ENCODE measurements at places on chromosomes 11 and 22.

GRCh38 chr11:115406404-115406803 is 97.8 kb downstream of the CADM1 start:
- DNase-seq: no peak

GRCh38 chr22:43408009-43408408 is 3.8 kb upstream of the MPPED1 start:
- no peak for DNase-seq

DNA sequence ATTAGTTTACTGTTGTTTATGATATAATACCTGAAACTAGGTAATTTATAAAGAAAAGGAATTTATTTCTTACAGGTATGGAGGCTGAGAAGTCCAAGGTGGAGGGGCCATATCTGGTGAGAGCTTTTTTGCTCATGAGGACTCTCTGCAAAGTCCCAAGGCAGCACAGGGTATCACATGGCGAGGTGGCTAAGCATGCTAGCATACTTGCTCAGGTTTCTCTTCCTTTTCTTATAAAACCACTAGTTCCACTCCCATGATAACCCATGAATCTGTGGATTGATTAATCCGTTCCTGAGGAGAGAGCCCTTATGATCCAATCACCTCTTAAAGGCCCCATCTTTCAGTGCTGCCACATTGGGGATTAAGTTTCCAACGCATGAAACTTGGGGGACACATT is 82.7 kb downstream of the PHF21A start:
- no peak for DNase-seq

- no peak for DNase-seq
Observed at GRCh38 chr11:57150454-57150917, 31.3 kb upstream of the LRRC55 start.

DNA sequence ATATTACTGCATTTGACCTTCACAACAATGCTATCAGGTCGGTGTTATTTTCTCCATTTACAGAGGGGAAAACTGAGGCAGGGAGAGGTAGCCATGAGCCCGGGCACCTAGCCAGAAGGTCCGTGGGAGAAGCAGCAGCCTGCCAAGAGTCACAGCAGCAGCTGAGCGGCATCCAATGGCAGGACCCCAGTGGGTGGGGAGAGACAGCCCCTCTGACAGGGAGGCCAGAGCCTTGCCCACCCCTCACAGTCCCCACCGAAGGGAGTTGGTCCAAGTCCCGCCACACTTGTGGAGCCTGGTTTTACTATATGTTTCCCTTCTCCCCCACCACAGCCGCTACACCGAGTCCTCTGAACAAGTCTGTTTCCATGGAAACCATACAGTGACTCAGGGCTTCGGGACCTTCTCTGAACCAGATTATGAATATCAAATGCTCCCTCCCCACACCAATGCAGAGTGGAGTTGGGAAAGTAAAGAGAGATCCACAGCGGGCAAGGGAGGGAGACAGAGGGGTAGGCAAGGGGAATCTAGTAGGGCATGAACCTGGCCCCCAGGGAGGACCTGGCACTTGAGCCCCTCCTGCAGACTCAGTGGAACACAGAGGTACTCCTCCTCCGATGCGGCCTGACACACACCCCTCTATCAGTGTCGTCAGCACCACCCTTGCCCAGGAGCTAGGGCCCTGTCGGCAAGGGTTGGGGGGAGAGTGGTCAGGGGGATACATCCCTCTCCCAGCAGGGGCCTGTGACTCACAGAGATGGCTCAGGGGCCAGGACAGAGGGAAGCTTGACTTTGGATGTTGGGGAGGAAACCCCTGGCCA is 2.5 kb downstream of the CHST1 start:
- no peak for DNase-seq

- no peak for DNase-seq
Observed at GRCh38 chr22:32706149-32706548, 95.4 kb upstream of the TIMP3 start.

DNA sequence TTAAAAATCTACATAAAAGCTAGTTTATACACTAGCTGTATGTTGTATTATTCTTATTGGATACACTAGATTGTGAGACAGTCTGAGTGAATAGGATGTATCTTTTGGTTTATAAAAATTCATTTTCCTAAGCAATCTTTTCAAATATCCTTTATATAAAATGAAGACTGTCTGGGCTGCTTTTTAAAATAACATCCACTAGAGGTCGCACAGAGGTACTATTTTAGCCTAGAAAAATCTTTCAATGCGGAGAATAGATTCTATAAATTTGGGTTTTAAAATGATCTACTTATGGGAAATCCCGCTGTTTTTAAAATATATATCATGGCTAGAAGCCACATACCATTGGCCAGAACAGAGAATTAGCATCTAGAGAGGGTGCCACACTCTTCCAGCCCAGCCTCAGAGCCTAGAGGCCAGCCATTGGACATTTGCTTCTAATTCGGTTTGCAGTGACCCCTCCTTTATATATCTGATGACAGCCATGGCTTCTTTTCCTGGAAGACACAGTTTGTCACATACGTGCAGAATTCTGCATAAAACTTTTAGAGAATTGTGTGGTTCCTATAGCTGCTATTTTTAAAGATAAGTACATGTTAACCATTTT is 7.3 kb downstream of the C11orf97 start:
- no peak for DNase-seq

DNA sequence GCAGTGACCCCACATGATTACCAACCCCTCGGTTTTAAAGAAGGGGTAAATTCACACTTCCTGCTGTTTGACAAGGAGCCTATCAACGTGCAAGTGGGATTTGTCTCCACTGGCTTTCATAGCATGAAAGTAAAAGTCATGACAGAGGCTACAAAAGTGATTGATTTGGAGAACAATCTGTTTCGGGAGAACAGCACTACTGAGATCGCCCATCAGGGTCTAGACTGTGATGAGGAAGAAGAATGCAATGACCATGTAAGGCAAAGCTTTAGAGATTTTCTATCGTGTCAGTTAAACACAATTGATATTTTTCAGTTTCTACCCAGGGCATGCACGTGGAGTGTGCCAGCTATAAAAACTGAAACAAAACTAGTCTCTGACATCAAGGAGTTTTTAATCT is 41.7 kb downstream of the HORMAD2 start:
- no peak for DNase-seq

DNA sequence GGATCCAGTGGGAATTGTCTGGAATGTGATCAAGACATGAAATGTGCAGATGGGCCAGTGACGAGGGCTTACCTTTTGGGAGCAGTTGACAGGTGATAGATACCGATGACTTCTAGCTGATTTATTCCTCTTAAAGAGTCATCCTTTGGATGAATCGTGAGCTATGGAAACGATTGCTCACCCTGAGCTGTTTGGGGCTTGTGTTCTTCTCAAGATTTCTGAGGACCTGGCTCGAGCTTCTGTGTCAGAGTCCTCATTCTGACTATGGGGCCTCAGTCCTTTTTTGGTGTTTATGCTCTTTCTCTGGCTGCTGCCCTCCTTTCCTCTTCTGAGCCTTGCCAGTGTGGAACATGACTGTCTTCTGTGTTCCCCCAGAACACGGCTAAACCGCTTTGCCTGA is 11.9 kb upstream of the AMPD3 start:
- no peak for DNase-seq

DNA sequence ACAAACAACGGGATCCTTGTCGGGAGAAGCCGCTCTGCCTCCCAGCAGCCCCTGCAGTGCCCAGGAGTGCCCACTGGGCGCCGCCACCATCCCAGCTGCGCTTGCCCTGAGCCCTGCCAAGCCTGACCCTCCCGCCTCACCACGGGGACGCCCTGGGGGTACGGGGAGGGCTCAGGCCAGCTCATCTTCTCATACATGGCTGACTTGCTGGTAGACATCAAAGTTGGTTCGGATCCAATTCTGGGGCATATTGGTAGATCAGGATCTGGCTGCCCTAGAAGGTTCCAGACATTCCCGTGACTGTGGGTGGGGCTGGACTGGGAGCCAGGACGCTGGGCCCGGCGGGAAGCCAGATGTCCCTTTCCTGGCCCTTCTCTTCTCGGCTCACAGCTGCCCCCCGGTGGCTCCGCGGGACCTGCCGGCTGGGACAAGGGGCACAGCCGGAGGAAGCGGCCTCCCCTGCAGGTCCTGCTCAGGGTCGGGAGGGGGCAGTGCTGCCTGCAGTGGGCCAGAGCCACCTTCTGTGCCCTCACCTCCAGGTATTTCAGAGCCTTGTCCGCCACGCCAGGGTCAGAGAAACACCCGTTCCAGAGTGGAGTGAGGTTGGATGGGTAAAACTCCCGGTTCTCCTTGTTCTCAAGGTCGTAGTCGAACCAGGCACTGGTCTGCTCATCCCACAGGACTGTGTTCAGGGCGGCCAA is 10.6 kb upstream of the TREH start:
- DNase-seq: peak; percentile 75

GRCh38 chr11:45089251-45089650 is 57.2 kb upstream of the PRDM11 start:
- no peak for DNase-seq

- no peak for DNase-seq
Observed at GRCh38 chr11:62358273-62358672, 21.0 kb downstream of the ASRGL1 start.

- DNase-seq: no peak
Observed at GRCh38 chr11:4626207-4627099, 10.8 kb upstream of the OR51D1 start.

DNA sequence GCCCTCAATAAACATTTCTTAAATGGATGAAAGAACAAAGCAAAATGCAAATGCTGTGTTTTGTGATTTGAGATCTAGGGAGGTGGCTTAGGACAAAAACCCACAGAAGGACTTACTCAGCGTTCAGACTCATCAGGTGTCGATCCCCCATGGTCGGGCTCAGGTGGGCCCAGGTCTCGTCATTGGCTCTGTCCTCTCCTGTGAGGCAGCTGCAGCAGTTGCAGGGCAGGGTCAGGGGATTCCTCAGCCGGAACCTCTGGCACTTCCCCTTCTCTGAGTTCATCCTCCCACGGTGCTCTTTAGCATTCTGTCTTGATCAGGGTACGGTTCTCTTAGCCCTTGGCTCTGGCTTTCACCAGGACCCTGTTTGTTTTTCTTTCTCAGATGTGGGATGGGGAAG is 14.0 kb upstream of the ACR start:
- DNase-seq: no peak

DNA sequence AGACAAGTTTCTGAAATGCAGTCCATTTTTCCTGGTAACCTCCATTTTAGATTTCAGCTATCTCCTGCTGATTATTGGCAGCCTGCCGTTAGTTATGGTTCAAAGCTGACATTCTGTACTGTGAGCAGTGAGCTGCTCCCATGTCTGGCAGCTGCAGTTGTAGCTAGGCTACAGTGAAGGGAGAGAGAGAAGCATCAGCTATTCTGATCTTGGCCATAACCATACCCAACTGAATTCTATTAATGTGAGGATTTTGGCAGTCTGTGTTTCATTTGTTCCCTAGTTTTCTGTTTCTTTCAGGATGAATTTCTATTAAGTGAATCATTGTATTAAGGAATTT is 33.4 kb downstream of the SIK2 start:
- no peak for DNase-seq

DNA sequence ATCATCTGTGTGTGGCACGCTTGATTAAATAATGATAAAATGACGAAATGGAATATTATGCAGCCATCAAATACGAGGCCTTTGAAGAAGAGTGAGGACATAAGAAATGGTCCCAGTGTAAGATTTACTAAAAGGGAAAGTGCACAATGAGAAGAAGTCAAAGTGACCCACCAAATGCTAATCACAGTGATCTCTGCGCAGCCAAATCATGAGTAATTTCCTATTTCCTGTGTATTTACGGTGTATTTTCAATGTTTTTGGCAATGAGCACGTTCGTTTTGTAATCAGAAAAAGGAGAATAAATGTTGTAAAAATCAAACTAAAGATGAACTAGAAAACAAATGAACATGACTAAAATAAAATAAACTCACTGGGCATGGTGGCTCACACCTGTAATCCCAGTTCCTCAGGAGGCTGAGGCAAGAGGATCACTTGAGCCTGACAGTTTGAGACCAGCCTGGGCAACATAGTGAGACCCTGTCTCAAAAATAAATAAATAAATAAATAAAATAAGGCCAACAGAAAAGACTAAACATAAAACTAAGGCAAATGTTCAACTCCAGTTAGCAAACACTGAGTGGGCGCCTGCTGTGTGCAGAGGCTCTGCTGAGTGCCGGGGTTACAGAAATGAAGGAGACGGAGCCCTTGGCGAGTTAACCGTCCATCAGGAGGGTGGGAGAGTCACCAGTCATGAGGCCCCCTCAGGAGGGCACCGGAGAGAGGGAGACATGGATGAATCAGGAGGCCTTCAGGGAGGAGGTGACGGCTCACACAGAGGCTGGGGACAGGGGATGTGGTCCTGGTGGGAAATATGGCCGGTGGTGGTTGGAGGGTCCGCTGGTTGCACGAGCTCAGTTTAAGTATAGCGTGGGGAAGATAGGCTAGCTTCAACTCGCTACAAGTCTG is 26.0 kb upstream of the CBX7 start:
- no peak for DNase-seq

GRCh38 chr11:123239191-123240150 is 44.4 kb upstream of the CLMP start:
- DNase-seq: no peak

DNA sequence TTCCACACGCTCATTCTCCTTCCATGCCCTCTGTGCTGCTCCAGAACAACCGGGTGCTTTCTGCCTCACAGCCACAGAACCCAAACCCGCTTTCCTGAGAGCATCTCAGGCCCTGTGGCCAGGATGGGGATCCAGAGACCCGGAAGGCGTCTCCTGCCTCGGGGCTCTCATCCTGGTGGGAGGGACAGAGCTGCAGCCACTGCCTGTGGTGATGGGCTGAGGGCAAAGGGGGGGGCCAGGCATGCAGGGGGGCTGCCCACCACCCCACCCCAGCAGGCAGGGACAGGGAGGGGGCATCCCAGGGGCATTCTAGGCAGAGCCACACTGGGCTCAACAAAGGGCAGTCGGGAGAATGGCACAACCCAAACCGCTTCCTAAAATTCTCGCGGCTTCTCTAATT is 41.4 kb downstream of the CERK start:
- no peak for DNase-seq

GRCh38 chr22:20863366-20863765 is 4.6 kb downstream of the SNAP29 start:
- no peak for DNase-seq

DNA sequence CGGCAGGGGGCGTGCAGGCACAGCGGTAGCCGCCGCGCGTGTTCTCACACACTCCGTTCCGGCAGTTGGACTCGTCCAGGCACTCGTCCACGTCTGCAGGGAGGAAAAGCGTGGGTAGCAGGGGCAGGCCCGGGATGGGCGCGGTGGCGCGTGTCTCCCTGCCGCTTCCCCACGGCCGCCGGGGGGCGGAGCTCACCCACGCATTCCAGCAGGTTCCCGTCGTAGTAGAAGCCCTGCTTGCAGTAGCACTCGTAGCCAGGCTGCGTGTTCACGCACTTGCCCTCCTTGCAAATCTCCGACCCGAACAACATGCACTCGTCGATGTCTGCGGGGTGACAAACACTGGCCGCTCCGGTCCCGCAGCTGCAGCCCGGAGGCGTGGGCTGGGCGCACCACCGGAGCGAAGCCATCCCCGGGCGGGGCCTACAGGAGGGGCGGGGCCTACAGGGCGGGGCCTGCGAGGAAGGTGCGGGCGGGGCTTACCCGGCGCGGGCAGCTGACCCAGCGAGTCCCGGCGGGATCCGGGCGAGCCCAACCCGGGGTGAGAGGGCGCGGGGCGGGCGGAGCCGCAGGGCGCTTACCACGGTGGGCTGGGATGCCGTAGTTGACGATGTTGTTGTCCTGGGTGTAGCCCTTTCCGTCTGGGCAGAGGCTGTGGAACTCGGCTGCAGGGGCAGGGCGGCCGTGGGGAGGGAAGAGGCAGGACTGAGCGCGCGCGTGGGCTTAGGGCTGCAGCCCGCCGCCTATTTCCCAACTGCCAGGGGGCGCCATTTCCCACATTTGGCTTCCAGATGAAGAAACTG is 15.6 kb downstream of the SCYL1 start:
- peak; percentile 87 for DNase-seq

GRCh38 chr11:12642040-12642439 is 32.2 kb upstream of the TEAD1 start:
- DNase-seq: no peak

GRCh38 chr11:80868831-80869230 is 1428.0 kb upstream of the TENM4 start:
- DNase-seq: no peak

All from central memory CD4-positive, alpha-beta T cell (primary cell).